ENCODE measurements at places on chromosomes 6 and 20. TPM values are rescaled to one million over a fixed set of nuclear protein-coding genes. Genes with fewer than 3 reads are reported as not detected.

- no peak for DNase-seq
These were observed 1.3 kb downstream of the CDYL start for GRCh38 chr6:4777394-4777935.

DNA sequence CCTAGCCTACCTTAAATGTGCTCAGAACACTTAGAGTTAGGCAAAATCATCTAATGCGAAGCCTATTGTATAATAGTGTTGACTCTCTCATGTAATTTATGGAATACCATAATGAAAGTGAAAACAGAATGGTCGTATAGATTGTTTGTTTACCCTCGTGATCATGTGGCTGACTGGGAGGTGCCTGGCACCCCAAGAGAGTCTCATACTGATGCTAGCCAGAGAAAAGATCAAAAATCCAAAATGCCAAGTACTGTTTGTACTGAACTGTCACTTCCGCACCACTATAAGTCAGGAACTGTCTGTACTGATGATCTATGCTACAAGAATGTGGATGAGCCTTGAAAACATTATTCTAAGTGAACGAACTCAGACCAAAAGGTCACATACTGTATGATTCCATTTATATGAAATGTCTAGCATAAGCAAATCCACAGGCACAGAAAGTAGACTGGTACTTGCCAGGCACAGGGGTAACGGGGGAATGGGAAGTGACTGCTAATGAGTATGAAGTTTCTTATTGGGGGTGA lies 22.4 kb downstream of the ZMYND8 start:
- DNase-seq = no peak

DNA sequence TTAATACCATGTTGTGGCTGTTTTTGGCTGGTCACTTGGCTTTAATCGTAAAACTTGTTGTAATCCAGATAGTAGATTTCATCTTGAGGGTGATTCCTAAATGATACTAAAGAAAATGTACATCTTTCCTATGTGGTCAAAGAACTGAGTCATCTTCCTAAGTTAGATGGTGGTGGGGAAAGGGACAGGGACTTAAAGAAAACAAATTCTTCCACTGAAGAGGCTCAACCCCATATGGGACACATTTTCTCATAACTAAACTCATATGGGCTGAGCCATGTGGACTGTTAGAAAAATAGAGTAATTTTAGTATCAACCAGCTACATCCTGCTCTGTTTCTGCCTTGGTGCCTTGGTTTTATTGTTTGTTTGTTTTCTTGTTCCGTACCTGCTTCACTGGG lies 155.8 kb downstream of the TSHZ2 start:
- DNase-seq = no peak

- no peak for DNase-seq
These were observed 111.1 kb upstream of the MCHR2 start for GRCh38 chr6:100105138-100105537.

Gene TSPO2
- not detected for total RNA-seq

GRCh38 chr6:147467886-147468285 lies 40.6 kb upstream of the SAMD5 start:
- DNase-seq = no peak

GRCh38 chr6:11367638-11368199 lies 135.3 kb upstream of the NEDD9 start:
- no peak for DNase-seq

Gene KIAA1755
- total RNA-seq = 7.9 TPM

Gene SLX4IP
- 2.8 TPM for total RNA-seq

- DNase-seq = no peak
These were observed 24.5 kb upstream of the MAFB start for GRCh38 chr20:40713508-40713907.

DNA sequence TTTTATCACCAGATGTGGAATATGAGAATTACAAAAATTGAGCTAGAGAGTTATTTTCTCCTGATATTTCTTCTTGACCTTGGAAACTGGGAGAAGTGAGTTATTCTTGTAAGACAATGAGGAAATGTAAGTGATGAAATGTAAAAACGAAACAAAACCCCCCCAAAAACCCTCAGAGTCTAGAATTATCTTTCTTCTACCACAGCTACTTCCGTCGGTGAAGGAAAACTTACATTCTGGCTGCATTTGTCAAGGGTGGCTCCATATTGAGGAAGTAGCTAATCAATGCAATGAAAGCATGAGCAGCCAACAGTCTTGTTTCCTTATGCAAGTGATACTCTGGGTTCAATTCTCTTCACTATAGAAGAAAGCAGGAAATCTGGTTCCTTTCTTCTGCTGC lies 661.7 kb upstream of the CITED2 start:
- no peak for DNase-seq

DNA sequence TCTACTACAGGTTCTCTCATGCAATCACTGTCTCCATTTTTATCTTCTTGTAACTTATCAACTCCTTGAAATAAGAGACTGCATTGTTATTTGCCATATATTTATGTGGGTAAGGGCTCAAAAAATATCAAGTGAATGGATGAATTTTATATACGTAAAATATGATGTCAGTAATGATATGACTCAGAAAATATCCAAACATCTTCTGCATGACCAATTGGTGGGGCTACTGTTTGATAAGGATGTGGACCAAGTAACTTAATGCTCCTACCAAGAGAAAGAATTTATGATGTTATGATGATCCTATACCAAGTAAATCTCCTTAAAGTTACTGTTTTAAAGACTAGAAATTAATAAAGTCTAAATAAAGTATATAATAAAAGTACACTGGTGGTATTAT lies 103.7 kb downstream of the OGFRL1 start:
- no peak for DNase-seq

- DNase-seq = no peak
These were observed 344.9 kb downstream of the SMOC2 start for GRCh38 chr6:168785720-168786511.

DNA sequence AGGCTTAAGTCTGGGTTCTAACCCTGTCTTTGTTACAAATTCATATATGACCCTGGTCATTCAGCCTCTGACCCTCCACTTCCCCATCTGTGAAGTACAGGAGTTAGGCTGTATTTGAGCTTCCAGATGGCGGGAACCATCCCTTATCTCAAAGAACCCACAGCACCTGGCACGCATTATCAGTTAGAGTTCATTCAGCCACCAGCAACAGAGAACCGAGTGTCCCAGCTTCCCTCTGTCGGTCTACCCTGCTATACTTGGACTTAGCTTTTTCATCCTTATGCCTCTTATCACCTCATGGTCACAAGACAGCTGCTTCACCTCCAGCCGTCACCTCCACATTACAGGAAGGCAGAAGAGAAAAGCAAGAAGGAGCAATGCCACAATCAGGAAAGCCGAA lies 147.8 kb downstream of the EYA2 start:
- no peak for DNase-seq

- no peak for DNase-seq
These were observed 72.5 kb downstream of the DLGAP4 start for GRCh38 chr20:36378686-36379085.

Gene SLC22A16
- 0.32 TPM for total RNA-seq

Gene C6orf141
- total RNA-seq = not detected

DNA sequence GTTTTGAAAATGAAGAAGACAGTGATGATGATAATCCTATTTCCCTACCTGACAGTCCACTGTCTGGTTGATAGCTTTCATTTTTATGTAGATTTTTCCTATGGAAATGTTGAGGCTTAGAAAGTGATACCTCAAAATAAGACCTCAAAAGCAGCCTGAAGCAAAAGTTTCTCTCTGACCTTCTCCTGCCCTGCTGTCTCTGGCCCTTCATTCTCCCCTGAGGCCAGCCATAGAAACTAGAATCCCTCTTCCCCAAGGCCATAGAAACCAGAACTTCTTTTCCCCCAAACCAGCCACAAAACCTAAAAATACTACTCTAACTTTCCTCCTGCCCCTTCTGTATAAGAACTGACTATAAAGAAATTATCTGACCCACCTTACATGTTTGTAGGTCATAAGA lies 52.6 kb upstream of the GCM1 start:
- no peak for DNase-seq

GRCh38 chr6:48844696-48845095 lies 618.4 kb downstream of the MMUT start:
- no peak for DNase-seq

DNA sequence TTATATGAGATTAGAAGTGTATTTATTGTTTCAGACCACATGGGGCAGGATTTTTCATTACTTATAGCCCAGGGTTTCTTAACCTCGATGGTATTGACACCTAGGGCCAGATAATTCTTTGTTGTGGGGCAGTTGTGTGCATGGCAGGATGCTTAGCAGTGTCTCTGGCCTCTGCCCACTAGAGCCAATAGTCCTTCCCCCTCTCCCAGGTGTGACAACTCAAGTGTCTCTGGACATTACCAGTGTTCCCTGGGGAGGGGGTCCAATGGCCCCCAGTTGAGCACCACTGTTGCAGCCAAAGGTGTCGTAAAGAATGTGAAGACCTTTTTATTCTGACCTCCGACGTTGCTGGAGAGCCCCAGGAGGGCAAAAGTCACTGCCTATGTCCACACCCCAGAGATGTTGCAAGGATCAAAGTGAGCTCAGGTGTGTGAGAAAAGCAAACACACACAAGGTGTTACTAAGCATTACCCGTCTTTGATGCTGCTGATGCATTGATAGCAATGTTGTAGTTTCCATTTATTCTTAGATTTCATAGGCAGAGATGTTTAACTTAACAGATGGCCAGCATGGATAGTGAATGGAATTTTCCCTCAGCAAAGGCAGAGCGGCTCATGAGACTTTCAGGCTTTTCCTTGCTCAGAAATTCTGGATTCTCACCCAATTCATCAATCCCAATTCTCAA lies 22.2 kb downstream of the BANF2 start:
- DNase-seq = no peak

Gene CD83
- 1.3 TPM for total RNA-seq

Gene NRSN1
- total RNA-seq = not detected

Gene POLR3F
- 7.7 TPM for total RNA-seq

Gene BAG2
- total RNA-seq = 15.4 TPM

Gene ZNF292
- 35.0 TPM for total RNA-seq

Gene TCF19
- total RNA-seq = 5.2 TPM

Gene CD24
- 0.35 TPM for total RNA-seq

Gene ABCC10
- total RNA-seq = 14.8 TPM

DNA sequence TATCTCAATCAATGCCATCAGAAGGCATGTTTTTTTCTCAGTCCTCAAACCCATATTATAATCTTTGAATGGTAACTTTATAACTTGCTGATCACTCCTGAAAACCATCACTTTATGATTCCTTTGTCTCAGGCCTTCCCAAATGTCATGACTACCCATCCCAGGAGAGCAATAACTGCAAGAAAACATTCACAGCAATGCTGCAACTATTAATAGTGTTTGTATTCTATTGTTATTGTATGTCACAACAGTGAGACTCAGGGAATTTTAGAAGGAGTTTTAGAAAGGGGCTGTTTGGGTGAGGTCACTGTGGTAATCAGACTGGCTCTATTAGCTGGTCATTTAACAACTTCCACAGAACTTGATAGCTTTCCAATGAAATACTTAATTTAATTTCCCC lies 301.4 kb upstream of the TBX18 start:
- no peak for DNase-seq

GRCh38 chr6:811831-812230 lies 118.9 kb upstream of the EXOC2 start:
- DNase-seq = no peak

DNA sequence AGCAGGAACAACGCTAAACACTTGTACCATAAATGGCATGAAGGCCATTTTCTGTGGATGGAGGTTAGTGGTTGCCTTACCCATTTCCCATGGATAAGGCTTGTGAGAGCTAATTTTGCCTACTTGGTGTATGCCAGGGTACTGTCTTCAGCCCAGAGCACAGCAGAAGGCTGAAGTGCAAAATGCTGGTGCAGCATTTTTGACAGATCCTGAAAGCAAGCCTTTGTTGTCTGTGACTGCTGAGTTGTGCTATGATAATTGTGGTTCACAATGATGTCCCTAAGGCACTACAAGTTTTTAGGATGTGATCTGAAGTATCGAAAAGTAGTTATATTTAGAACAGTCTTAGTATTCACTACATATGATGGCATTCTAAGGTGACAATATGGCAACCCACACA lies 14.7 kb upstream of the HMGN3 start:
- DNase-seq = no peak

Gene MCCD1
- not detected for total RNA-seq

GRCh38 chr20:24964506-24964840 lies 15.4 kb downstream of the CST7 start:
- DNase-seq = no peak

Gene LYRM4
- total RNA-seq = 23.3 TPM

GRCh38 chr6:166959911-166960608 lies 3.7 kb upstream of the RNASET2 start:
- no peak for DNase-seq

DNA sequence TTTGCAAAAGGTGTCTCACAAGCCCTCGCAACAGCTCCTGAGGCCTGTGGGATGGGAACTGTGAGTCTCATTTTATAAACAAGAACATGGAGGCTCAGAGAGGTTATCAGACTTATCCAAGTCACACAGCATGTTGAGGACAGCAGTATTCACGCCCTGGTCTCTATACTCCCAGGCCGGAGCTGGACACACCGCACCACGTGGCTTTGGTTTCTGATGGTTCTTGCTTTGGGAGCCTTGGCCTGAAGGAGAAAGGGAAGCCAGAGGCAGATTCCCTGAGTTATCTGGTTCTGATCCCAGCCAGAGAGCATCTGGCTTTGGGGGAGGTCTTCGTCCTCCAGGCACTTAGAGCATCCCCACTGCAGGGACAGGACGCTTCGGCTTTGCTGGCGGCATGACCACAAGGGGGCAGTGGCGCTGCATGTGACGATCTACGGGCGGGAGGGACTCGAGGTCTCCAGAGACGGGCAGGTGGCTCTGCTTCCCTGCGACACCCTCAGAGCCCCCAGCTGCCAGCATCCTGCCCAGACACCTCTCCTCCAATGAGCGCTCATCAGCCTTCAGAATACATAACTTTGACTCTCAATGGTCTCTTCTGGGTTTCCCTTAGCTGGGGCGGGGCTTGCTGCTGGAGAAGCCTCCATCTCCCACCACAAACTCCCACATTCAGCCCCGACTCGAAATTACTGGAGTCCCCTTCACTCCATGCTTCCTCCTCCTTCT lies 51.4 kb upstream of the SAYSD1 start:
- DNase-seq = peak; percentile 86

Gene FERMT1
- 1.5 TPM for total RNA-seq

- DNase-seq = no peak
These were observed 10.0 kb downstream of the TXNDC5 start for GRCh38 chr6:7900621-7901020.

Gene C6orf52
- total RNA-seq = 0.49 TPM

DNA sequence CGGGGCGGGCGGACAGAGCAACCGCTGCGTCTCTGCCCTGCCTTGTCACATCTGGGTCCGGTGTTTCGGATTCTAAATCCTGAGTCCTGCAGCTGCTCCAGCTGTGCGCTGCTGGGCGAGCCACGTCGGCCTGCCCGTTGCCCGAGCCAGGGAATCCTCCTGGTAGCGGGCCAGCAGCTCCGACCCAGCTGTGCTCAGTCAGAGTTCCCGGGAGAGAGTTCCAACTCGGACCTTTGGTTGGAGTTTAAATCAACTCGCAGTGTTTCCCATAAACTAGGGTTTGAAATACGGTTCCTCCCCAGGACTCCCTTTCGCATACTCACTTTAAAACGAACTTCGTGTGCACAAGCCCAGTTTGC lies 315 bp upstream of the PDE10A start:
- DNase-seq = peak; percentile 89
